Sigmoid colon (tissue), 7 donors: ENCODE measurements at places on chromosomes 3 and 15. TPM values are rescaled to one million over a fixed set of nuclear protein-coding genes. Genes with fewer than 3 reads are reported as not detected.

DNA sequence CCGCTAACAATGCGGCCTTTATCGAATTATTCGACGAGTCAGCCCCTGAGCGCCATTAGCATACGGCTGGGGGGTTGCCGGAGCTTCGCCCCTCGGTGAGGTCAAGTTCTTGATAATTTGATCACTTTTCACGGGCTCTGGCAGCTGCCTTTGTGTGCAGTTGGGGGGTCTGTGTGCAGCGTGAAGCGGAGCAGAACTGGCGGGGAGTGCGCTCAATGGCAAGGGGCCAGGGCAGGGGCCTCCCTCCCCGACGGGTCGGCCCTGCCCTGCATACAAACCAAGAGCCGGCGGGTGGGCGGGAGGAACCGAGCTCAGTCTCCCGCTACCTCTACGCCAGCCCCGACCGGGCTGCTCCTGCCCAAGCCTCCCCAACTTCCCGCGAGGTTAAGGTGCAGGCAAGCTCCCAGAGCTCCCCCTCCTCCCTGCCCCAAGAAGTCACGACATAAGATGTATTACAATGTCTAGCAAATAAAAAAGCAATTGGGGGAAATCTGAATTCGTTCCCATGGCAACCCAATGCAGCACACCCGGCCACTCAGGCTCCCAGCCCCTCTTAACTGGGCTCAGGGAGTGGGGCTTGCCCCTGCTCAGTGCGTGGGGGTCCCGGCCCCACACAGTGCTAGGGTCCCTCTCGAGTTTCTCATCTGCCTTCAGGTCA, 34.1 kb upstream of the POLG start:
- DNase-seq: no peak

DNA sequence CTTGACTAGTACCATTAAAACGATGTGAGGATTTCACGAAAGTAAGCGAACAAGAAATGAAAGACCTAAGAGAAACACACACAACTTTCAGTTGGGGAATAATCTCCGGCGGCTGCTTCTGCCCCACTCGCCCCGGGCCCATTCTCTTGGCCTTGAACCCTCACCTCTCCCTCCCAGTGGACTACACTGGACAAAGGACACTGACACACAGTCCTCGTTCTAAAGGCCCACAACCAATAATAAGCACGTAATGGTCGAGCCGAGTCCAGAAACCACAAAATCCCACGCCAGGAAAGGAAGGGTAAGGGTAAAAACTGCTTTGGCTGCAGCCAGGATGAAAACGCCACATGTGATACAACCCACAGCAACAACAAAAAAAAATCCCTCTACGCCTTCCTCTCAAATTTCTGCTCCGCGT, 469 bp downstream of the ZNF770 start:
- no peak for DNase-seq

DNA sequence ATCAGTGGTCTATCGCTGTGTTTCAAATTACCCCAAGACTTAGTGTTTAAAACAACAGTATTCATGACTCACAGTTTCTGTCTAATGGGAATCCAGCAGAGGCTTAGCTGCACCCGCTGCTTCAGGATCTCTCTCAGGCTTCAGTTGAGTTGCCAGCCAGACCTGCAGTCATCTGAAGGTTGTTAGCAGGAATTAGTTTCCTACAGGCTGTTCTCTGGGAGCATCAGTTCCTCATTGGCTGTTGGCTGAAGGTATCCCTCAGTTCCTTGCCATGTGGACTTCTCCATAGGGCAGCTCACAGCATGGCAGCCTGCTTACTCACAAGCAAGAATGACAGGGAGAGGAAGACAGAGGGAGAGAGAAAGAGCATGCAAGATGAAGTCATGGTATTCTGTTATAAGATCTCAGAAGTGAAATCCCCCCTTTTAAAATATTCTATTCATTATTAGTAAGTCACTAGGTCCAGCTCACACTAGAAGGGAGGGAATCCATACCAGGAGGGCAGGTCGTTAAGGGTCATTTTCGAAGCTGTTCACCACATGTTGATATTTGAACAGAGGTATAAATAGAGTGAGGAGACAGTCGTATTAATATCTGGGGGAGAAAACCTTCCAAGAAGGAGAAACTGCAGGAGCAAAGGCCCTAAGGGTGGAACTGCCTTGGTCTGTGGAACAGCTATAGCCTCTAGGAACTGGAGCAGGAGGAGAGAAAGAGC, 473.9 kb upstream of the PPP2R3A start:
- DNase-seq: no peak

DNA sequence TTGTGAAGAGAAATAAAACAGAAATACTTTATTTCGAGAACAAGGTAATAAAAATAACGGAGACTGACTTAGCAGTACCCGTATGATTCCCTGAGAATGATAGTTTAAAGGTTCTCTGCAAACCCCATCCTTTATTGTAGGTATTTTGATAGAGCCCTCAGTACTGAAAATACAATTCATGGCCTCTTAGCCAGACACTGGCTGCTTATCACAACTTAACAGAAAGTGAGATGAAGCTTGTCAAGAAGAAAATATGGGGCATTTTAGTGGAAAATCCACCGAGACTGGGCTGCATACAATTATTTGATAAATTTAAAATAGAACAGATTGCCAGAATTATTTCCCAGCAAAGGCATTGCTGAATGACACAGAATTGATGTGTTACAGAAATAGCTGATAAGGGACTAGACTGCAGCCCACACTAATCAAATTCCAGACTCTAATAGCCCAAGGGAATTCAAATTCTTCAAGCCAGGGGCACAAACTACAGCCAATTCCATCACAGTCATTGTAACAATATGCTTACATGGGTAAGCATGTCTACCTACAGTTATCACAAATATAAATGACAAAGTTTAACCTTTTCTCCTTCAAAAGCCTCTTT, 521.9 kb downstream of the PLOD2 start:
- DNase-seq: no peak

DNA sequence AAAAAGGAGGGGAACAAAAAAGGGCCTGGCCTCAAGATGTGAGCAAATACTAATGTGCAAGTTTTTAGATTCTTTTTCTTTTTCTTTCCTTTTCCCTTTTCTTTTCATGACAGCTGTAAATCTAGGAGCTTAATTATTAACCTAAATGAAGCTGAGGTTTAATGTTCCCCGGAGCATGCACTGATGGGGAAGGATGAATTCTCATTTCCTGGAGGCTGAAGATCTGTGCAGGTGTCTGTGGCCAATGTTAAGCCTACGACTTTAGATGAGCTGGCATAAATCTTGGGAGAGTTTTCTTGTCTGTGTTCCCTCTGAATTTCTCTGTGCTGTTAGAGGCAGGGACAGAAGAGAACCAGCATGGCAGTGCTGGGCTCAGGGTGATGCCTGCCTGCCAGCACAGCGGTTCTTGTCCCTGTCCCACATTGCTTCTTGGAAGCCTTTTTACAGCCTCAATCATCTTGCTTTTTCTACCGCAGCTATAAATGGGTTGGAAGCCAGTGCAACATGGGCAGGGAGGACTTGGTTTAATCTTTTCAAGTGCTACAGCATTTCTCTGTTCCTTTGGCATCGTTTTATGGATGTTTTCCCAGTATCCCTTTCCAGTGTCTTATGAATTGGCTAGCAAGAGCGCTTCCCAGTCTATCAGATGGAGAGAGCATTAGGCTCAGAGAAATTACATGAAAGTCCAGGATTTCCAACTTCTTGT, 119.1 kb downstream of the ATG7 start:
- no peak for DNase-seq

DNA sequence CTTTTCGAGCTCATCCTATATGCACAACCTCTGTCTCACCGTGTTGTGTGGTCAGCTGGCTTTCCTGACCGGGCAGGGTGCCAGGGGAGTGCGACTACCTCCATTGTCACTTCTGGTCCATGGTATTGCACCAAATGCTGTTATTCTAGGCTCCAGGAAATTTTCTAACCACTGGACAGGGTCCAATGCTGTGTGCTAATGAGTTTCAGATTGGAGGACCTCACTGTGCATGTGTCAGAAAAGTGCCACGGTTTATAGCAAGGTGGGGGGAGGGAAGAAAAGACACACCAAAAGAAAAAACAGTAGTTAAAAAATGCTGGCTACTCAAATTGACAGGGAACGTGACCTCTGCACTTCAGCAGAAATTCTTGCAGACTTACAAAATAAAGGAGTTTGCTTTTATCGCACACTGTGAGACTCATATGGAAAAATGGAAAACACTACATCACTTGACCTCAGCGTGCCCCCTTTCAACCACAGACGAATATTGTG, 480.1 kb downstream of the FOXP1 start:
- peak; percentile 73 for DNase-seq

DNA sequence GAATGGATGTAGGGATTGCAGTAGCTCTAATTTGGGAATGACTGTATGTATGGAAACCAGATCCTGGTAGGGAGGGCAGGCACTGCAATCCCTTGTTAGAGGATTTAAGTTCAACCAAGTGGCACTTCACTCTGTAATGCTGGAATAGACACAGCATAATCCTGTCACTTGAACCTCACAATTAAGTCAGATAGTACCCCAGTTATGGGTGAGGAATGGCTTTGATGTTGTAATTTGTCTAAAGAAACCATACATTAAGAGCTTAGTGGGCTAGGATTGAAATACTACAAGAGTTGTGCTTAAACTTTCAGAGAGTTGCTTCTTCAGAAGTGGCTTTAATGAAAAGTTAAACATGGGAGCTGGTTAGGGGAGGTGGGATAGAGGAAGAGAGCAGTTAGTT, 9.3 kb downstream of the RAB7A start:
- no peak for DNase-seq

DNA sequence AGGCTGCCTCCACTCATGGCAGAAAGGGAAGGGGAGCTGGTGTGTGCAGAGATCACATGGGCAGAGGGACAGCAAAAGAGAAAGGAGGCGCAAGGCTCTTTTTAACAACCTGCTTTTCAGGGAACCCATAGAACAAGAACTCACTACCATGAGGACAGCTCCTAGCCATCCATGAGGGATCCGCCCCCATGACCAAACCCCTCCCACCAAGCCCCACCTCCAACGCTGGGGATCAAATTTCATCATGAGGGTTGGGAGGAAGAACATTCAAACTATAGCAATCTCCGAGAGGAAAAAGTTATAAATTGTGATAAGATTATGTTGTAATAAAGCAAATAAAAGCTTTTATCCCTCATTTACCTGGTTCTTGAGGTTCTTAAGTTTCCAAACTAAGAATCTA, 84.7 kb upstream of the LMCD1 start:
- no peak for DNase-seq

DNA sequence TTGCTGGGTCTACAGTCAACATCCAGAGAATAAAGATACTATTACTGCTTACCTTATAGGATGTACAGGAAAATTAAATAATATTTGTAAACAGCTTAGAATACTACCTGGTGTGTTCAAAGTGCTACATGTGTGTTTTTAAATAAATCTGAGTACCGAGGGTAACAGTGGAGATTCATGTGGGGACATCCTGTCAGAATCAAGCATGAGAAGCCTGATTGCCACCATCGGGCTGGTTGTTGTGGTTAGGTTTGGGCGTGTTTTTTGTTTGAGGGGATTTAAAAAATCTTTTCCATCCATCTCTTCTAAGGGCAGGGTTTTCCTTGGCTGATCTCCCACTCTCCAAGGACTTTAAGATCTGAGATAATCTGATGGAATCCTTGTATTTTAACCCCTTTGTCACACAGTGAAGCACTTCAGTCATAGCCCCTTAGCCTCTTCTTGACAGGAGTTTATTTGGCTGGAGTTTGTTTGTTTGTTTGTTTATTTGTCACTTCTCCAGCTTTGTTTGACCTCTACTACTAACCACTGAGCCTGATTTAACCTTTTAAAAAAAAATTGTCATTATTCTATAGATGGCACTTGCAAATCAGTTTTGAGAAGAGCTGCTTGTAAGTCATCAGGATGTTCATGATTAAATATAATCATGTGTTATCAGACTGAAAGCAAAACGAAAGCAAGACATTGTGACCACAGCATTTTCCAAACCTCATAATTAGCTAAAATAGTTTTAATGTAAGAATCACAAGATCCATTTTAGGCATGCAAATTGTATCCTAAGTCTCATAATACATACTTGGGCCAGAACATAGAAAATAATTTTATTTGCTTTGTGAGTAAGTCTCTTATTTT, 72.8 kb upstream of the RARB start:
- no peak for DNase-seq

DNA sequence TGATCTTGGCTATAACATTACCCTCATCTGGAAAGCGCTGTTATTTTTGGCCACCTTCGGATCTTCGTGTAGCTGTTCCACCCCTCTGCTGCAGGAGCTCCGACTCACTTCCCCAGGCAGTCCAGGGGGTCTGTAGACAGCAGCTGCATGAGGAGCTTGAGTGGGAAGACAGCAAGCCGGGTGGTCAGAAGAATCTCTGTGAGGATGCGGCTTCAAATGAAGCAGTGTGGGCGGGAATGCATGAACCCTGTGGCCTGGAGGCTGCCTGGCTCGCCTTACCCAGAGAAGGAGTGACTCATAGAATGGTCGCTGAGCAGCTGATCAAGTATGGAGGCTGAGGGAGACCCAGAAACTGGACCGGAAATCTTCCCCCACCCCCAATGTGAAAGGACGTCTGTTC, 45.2 kb upstream of the NR2F2 start:
- DNase-seq: no peak

DNA sequence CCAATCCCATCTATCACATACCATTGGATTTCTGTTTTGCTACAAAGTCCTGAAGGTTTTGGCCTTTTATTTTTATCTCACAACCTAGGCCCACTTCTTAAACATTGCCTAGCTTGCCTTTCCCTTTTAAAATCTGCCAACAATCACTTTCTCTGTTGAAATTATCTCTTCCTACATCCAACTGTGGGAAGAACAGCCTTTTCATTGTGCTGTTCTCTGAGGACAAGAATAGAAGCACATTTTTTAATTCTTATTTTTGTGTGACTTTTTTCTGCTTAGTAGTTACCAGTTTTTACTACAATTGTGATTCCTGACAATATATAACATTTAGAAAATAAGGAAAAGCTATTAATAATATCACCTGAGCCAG, 159.2 kb downstream of the CNTN6 start:
- DNase-seq: no peak

GRCh38 chr15:60871731-60872130, 357.4 kb downstream of the RORA start:
- no peak for DNase-seq

GRCh38 chr3:23580096-23580713, 225.6 kb upstream of the UBE2E1 start:
- DNase-seq: no peak

Gene TMEM45A
- total RNA-seq: 13.8 TPM

Gene RASL12
- total RNA-seq: 102 TPM

Gene CYP1A1
- total RNA-seq: 0.49 TPM
